ENCODE measurements at places on chromosomes 16 and 17. TPM values are rescaled to one million over a fixed set of nuclear protein-coding genes. Genes with fewer than 3 reads are reported as not detected.
A peak's percentile ranks its signal among the peaks of the same experiment; 100 is the strongest.

DNA sequence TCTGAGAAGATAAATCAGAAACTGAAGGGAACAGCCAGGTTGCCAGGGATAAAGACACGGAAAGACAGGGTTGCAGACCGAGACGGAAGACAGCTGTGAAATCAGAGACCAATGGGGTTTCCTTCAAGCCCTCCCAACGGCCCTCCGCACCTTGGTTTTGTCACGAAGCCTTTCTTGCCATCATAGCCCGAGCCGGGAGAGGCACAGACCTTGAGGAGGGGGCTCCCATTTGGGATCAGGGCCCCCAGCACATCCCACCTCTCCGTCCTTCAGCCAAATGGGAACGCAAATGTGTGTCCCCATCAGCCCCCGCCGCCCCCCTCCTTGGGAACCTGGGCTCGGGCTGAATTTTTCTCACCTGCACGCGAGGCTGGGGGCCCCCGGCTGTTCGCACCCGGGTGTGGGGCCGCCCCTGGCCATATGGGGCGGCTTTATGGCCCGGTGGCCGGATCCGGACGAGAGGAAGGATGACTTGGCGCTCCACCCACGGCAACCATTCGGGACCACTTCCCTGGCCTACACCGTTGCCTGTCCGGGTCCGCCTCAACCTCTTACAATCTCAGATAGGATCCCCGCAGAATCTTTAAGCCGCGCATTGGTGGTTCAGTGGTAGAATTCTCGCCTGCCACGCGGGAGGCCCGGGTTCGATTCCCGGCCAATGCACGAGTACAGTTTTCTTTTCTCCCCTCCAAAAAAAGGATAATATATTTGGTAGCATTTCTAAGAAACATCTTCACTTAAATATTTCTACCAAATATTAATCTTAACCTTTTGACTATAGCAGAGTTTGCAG lies 1.4 kb upstream of the HES7 start:
- peak; percentile 78 for DNase-seq

PPY gene
- not detected for total RNA-seq

WFDC1 gene
- not detected for total RNA-seq

SUPT4H1 gene
- 50.8 TPM for total RNA-seq

DNA sequence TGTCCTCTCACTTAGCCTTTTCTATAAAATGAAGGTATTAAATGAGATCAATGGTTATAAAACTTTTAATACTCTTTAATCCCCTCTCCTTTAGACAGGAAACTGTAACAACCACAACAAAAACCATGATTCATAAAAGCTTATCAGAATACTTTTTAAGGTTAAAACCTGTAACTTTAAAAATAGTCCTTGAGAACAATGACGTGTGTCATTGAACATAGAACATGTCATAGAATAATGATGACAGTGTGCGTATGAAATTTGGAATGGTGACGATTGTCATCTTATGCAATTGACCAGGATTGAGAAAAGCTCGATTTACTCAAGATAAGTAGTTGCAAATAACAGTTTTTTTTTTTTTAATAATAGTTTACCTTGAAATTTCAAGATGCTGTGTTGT lies 94.1 kb downstream of the PLCG2 start:
- DNase-seq: peak; percentile 4

GRCh38 chr17:37489197-37490001 lies at the start of gene DUSP14:
TSS of gene DUSP14 (plus strand) at chr17:37489891. CDS start at chr17:37512273, 22,382 bp downstream.
- DNase-seq: peak; percentile 89

GRCh38 chr16:81841722-81842121 lies 62.6 kb downstream of the PLCG2 start:
- no peak for DNase-seq

Data from lung microvascular endothelial cell (primary cell).